ENCODE measurements at places on chromosomes 12 and 14. TPM values are rescaled to one million over a fixed set of nuclear protein-coding genes. Genes with fewer than 3 reads are reported as not detected.
A peak's percentile ranks its signal among the peaks of the same experiment; 100 is the strongest.

ACAD10 gene
- total RNA-seq: 19.4 TPM

FSCB gene
- total RNA-seq: not detected

- DNase-seq: peak; percentile 69
These were observed 217.3 kb downstream of the MON2 start for GRCh38 chr12:62683776-62684569.

GRCh38 chr12:3078086-3078820 lies 1.1 kb downstream of the TSPAN9 start:
- DNase-seq: peak; percentile 18

- peak; percentile 96 for DNase-seq
These were observed 2.4 kb downstream of the ABCB9 start for GRCh38 chr12:122963941-122964265.

DNA sequence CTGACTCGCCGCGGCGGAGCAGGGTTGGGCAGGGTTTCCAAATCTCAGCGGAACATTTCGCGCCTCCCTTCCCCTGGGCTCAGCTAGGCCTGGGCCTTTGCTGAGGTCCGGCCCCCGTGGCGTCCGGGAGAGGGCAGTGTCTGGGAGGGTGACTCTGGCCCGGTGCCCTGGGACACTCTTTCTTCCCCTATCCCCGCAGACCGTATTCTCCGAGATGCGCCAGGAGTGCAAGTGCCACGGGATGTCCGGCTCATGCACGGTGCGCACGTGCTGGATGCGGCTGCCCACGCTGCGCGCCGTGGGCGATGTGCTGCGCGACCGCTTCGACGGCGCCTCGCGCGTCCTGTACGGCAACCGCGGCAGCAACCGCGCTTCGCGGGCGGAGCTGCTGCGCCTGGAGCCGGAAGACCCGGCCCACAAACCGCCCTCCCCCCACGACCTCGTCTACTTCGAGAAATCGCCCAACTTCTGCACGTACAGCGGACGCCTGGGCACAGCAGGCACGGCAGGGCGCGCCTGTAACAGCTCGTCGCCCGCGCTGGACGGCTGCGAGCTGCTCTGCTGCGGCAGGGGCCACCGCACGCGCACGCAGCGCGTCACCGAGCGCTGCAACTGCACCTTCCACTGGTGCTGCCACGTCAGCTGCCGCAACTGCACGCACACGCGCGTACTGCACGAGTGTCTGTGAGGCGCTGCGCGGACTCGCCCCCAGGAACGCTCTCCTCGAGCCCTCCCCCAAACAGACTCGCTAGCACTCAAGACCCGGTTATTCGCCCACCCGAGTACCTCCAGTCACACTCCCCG lies 3.0 kb downstream of the WNT1 start:
- DNase-seq: peak; percentile 91

DNA sequence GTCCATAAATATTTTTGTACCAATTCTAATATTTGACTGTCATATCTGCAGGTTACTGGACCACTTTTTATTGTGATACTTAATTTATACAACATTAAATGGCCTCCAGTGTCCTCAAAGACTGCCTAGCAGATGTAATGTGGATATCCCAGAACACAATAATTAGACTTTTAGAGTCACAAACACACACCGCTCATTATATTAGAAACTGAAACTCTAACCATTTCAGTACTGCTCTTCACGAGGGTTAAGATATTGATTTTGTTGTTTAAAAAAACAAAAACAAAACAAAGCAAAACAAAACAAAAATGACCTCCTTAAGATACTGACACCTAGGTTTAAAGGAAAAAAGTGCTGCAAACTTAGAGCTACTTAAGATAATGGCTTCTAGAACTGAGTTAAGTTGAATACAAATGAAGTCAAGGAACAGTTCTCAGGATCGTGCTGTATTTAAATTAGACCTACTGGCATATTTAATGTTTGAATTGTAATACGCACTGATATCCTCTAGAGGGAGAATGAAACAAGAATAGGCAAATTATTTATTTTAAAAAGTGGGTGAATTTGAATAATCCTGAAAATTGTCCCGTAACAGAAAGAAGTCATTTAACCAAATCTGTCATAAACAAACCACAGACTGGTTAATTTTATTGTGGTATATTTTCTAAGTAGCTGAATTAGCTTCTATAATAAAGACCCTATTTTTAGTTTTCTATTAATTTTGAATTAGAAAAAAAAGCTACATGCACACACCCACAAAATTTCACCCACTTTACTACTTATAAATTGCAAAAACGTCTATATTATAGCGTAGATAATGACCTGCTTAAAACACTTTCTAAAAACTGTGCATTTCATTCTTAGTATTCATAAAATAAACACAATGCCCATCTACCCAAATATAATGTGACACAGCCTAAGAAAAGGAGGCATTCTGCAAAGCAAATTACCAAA lies 395.2 kb upstream of the DCN start:
- DNase-seq: no peak

DNA sequence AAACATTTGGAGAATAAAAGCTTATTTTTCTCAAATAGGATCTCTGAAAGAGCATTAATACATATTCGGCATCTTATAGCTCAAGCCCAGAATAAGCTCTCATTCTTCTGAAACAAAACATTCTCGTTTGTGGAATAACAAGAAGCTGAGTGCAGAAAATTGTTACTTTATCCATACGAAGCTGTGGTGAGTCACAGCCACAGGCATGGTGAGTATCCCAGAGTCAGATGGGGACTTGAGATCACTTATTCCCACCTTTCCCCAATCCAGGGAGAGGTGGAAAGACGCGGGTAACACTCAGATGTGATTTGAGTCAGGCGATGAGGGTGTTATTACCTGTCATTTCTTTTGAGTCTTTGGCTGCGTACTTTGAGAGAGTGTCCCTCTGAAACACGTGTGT lies 214.6 kb upstream of the TMEM132C start:
- DNase-seq: no peak

Data from osteoblast (primary cell).